Neural progenitor cell (in vitro differentiated cells): ENCODE measurements at places on chromosomes 3 and 15.

- DNase-seq = no peak
These were observed 590 bp downstream of the POLG start for GRCh38 chr15:89333959-89334509.

- no peak for DNase-seq
These were observed 15.6 kb downstream of the CYP19A1 start for GRCh38 chr15:51322621-51323296.

DNA sequence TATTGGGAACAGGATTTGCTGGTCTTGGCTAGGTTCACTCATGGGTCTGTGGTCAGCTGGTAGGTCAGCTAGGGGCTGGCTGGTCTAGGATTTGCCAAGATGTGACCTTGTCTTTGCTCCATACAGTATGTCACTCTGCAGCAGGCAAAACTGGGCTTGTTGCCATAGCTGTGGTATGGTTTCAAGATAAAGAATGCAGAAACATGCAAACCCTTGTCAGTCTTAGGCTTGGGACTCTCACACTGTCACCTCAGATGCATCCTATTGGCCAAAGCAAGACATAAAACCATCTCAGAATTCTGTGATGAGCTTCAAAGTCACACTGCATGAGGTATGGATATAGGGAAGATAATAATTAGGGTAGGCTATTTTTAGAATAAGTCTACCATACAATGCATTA lies 66.6 kb upstream of the TBC1D5 start:
- DNase-seq = no peak

DNA sequence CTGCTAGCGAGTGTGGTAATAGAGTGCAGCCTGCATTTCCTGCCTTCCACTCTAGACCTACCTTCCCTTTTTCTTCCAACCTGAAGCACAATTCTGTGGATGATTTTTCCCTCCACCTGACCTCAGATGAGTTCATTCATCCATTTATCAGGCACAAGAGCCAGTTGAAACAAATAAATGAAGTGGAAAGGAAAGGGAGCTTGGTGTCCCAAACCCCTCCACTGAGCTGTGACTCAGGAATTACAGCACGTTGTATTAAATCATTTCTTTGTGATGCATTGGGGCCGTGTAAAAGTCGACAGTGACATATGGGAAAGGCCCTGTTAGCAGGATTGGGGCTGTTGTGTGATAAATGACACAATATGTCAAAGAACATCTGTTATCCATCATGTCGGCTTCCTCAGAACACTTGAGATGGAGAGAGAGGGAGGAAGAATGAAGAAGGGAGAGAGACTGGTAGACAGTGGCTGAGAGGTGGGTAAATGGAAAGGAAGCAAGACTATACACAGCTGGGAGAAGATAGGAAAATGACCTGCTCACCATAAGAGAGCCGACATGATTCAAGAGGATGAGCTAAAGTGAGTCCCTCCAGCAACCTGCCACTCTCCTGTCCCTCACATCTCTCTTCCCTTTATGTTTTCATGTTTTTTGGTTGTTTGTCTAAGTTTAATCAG lies 366.0 kb downstream of the AGBL1 start:
- no peak for DNase-seq
